AG09309 (cell line): ENCODE measurements at places on chromosomes 3 and 15.

DNA sequence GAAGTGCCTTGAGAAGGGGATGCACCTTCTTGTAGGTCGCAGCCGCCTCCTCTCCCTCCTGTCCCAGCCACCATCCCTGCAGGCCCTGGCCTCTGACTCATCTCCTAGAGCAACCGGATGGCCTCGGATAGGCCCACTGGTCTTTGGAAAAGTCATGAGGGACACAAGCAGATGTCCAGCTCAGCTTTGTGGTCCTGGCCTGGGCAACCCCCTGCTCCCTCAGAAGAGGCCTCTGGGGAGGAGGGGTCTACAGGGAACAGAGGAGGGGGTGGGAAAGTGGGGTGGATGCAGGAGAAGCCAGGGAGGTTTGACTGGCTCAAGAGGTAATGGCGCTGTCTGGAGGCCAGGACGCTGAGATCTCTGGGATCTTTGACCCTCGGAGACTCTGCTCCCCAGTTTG lies 259.2 kb upstream of the TLE3 start:
- DNase-seq: no peak

DNA sequence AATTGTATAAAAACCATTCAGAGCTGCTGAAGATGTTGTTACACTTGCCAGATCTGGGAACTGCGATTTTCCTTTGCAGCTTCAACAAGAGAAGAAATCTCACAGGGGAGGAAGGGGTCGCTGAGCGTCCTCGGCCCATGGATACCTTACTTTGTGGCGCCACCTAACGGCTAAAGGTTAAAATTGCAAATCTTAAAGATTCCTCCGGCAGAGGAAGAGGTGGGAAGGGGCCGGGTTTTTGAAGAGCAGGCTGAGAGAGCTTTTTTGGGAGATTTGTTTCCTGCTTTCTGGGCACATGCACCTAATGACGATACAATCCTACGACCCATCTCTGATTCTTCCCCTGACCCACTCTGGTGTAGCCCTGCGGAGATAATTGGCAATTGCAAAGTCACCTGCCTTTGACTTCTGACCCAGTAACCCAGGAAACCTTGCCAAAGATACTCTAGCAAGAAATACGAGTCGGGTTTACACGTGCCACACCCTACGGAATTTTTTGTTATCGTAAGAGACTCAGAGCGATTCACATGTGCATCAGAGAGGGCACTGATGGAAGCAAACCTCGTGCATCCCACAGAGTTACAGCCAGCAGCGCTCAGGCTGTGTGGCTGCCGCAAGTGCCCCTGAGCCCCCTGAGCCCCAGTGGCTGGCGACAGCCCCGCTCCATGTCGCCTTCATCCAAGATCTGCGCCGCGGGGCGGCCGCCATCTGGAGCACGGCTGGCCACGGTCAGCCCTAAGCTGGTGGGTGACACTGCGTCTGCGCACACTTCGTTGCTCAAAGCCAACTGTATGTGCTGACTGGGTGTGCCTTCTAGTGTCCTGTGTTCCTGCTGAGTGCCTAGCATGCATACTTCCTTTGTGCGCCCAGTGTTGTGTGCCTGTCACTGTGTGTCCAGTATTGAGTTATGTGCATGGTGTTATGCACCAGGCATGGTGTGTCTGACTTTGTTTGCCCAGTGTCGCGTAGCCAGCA lies 55.2 kb upstream of the CHRNA7 start:
- no peak for DNase-seq

GRCh38 chr3:57675530-57675929 lies 17.3 kb downstream of the DENND6A start:
- DNase-seq: no peak

GRCh38 chr15:64045101-64045435 lies 1.2 kb downstream of the DAPK2 start:
- no peak for DNase-seq

GRCh38 chr3:60402931-60403330 lies 848.3 kb downstream of the FHIT start:
- no peak for DNase-seq

DNA sequence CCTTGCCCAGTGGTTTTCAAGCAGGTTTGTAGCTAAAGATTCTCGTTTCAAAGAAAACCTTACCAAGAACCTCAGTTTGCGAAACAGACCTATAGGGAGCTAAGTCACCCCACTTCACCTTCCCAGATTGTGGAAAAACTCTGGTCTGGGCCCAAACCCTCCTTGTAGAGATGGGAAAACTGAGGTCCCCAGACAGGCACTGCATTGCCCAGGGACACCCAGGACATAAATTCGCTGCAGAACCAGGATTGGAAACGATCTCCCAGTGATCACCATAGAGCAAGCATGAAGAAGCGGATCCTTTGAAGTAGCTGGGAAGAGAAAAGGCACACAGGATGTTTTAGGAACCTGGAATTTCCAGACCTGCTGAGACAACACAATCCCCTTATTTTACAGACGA lies 85.6 kb upstream of the PIAS1 start:
- DNase-seq: no peak

GRCh38 chr15:83762367-83762766 lies 108.4 kb downstream of the ADAMTSL3 start:
- DNase-seq: no peak

DNA sequence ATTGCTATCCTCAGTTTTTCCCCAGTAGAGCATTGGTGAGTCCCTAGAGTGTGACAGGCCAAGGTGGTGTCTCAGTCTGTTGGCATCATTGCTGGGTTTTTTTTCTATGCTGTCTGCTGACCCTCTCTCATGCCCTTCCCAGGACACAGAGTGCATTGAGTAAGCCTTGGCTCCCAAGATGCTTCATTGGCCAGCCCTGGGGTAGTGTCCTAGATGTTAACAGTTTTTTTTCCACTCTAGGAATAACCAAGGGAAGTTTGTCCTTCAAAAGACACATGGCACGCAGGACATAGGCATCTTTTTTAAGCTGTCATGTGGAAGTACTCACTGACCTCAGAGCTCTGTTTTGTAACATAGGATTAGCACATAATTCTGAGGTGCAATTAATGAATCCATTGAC lies 19.5 kb downstream of the ADAMTSL3 start:
- no peak for DNase-seq

- no peak for DNase-seq
These were observed 12.6 kb downstream of the MTHFS start for GRCh38 chr15:79884204-79884596.

- DNase-seq: no peak
These were observed 813.2 kb downstream of the AGBL1 start for GRCh38 chr15:86892774-86893449.

DNA sequence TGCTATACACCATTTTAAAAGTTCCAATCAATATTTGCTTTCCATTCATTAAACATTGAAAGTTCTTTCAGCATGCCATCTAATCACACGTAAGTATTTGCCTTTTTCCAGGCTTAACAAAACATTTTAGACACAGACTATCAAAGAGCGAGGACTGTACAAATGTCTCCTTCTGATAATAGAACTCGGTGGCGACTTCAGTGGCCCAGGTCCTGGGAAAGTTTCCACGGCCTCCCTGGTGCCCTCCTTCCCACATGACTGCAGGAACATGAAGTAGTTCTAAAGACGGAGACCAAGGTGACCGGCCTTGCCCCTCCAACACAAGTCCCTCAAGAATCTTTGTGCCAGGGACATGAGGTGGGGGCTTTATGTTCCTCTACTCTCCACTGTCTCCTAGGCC lies 174.6 kb upstream of the KBTBD8 start:
- no peak for DNase-seq

DNA sequence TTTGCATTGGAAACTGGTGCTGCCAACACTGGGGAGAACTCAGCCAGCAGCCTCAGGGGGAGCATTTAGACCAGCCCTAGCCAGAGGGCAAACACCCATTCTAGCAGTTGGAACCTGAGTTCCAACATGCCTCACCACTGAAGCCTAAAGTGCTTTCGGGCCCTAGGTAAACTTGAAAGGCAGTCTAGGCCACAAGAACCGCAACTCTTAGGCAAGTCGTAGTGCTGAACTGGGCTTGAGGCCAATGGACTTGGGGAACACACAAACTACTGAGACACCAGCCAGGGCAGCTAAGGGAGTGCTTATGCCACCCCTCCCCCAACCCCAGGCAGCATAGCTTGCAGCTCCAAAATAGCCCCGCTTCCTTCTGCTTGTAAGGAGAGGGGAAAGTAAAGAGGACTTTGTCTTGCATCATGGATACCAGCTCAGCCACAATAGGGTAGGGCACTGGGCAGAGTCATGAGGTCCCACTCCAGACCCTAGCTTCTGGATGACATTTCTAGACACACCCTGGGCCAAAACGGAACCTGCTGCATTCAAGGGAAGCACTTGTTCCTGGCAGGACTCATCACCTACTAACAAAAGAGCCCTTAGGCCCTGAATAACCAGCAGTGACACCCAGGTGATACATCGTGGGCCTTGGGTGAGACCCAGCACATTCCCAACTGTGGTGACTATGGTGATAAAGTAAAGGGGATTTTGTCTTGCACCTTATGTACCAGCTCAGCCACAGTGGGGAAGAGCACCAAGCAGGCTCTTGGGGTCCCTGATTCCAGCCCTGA lies 37.3 kb upstream of the TEX9 start:
- DNase-seq: no peak
